ENCODE measurements at places on chromosomes 5 and 9.

GRCh38 chr5:172727551-172727950, 43.4 kb downstream of the DUSP1 start:
- DNase-seq: no peak

DNA sequence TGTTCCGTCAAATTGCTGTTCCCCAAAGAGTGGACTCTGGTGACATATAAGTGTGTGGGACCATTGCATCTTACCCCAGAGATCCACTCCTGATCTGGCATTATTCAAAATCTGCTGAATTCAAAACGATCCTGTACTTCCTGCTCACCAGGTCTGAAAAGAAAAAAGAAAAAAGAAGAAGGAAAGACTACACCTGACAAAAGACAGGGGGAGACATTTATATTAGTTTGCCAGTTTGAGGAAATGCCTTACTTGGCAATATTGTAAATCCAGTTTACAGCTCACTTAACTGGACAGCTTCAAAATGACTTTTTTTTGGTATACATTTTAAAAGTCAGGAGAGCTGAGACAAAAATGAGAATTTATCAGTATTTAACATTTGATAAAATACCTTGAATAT, 15.0 kb upstream of the GRHPR start:
- DNase-seq: no peak

GRCh38 chr5:134511796-134512660, 13.4 kb upstream of the JADE2 start:
- DNase-seq: no peak

GRCh38 chr5:120014535-120014934, 385.2 kb downstream of the FAM170A start:
- no peak for DNase-seq

- peak; percentile 6 for DNase-seq
Observed at GRCh38 chr9:109164042-109164441, 3.0 kb downstream of the FRRS1L start.

DNA sequence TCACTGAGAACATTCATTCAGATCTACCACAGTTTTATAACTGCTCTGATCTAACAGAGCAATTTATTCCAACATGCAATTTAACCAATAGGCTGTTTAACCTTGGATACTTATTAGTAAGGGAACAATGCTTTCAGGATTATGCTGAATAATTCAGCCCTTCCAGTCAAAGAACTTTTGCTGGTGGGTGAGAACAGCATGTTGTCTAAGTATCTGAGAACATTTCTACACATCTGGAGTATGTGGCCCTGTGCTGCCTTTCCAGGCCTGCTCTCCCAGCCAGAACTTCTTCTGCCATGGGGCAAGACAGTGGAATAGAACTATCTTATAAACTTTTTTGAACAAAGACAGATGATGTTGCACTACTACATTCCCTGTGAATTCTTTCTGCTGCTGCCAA, 55.8 kb downstream of the NFIB start:
- DNase-seq: no peak

- DNase-seq: peak; percentile 27
Observed at GRCh38 chr5:143229896-143230675, 173.4 kb downstream of the NR3C1 start.

- DNase-seq: no peak
Observed at GRCh38 chr5:100493996-100494395, 41.2 kb upstream of the FAM174A start.

DNA sequence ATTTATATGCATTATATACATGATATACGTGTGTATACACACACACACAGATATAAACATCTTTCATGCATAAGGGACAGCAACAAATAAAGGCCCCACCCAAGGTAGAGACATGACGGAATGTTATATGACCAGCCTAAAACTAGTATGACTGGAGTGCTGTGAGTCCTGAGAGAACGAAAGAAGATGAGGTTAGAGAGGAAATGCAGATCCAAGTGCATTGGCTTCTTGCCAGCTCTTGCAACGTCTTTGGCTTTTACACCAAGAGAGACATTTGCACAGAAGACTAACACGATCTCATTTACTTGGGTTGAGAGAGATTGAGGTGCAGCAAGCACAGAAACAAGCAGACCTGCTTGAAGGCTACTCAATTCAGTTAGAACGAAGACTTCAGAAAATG, 23.0 kb downstream of the CDH10 start:
- no peak for DNase-seq

- no peak for DNase-seq
Observed at GRCh38 chr5:116847960-116848359, 273.3 kb upstream of the SEMA6A start.

DNA sequence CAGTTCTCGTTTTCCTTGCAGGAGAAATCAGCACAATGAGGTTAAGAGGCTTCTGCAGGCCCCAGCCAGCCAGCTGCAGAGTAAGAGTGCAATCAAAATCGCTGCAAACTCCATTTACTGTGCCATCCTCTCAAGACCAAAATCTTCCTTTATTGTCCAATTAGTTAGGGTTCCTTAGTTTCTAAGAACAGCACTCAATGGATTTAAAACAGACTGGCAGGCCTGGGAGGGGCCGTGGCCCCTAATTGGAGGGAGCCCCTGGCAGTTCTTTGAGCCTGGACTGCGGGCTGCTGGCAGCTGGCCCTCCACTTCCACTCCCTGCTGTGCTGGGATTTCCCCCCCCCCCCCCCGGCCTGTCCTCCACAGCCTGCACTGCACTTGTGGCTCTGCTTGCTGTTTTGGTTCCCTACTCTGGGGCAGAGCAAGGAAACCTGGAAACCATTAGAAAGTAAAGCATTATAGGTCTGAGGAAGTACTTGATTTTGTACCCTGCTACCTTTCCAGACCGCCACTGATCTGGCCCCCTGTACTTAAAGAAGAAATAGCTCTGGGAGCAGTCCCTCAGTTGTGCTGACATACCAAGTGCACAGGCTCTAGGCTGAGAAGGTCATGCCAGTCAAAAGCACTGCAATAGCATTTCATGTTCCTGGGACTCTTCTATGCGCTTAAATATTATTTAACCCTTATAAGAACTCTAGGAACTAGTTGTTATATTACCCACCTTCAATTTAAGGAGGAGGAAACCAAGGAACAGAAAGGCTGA, 129.0 kb downstream of the APBA1 start:
- DNase-seq: no peak

DNA sequence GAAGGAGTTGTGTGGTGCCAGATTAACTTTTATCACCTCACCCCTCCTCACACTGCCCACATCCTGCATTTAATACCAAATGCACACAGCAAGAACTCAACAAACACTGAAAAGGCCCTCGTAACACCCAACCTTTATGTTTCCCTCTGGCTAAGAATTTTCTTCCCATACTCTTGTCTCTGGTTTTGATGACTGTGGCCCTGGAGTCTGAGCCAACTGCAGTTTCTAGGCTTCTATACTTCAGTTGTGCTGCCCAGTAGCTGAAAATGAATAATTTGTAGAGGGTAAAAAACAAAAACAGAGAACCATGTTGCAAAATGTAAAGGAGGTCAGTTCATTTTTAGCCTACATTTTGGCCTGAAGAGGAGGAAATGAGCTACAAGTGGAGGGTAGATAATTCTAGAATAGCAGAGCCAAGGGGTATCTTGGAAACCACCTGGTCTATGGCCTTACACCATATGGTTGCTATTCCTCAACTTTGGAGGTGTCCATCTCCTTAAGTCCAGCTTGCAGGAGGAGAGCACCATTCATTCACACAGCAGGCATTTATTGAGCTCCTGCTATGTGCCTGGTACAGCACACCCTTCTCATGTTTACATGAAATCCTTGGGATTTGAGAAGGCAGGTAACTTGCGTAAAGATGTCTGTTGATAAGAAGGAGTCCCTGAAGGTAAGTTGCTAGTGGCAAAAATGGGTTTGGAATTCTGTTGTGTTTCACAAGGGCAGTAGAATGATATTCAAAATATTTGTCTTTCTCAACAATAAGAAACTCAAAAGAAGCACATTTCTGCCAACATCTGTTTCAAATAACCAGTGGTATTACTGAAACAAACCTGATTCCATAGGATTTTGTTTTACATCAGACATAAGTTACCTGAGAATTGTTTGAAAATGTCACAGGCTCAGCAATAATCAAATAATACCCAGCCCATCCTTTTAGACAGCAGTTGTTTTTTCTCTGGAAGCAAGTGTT, 83.8 kb upstream of the TNFAIP8 start:
- DNase-seq: no peak

DNA sequence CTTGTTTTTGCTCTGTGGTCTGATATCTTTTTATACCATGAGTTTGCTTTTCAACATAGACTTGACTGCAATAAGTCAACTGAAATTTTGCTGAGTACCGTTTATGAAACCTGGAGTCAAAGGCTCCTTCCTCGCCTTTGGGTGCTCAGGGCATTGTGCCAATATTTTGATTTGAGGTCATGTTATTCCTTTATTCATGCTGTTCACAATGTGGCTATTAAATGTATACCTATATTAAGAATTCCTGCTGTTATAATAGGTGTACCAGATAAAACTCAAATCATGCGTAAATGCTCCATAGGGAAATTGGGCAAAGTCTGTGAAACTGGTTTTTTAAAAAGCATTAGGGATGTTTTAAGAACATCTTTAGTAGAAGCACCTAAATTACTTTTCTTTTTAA, 334.0 kb upstream of the NUDT12 start:
- no peak for DNase-seq

DNA sequence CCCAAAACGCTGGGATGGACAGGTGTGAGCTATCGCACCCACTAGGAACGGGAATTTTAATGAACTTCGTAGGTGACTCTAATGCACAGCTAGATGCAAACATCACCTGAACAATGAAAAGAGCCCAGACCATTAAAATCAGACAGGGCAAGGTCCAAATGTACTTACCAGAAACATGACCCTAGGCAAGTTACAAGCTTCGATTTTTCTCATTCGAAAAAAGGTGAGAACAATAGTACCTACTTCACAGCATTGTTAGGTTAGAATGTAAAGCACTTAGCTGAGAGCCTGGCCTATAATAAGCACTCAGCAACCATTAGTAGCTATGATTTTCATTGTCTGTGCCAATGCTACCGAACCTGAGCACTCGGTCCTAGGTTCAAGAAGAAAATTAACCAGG, 5.8 kb upstream of the KLHL3 start:
- DNase-seq: no peak

GRCh38 chr5:152514827-152515397, 109.8 kb upstream of the NMUR2 start:
- DNase-seq: no peak

- DNase-seq: no peak
Observed at GRCh38 chr5:123441408-123441807, 18.2 kb upstream of the CEP120 start.

DNA sequence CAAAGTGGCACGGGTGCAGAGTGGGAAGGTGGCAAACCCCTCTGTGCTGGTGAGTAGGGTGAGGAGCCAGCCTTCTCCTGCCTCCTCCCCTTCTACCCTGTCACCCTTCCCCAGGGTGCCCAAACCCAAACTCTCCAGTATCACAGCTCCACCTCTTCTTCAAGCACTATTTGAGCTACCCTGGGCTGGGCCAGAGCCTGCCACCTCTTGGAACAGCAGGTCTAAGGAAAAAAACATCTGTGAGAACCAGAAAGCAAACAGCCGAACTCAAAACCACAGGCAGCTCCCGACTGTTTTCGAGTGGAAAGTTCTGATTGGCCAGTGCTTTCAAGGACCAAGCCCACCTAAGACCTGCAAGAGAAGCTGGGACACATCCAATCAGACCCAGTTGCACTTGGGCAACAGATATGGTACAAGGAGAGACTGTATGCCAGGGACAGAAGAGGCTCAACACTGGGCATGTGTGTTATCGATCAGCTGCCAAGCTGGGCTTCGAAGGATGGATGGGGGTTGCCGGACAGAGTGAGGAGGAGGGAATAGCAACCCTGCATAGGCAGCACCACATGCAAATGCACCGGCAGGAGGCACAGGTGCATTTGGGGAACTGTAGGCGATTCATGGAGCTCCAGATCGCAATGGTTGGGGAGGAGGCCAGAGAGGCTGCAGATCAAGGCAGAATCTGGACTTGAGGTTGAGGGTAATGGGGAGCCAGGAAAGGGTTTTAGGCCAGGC, 19.7 kb downstream of the ACSL6 start:
- no peak for DNase-seq

DNA sequence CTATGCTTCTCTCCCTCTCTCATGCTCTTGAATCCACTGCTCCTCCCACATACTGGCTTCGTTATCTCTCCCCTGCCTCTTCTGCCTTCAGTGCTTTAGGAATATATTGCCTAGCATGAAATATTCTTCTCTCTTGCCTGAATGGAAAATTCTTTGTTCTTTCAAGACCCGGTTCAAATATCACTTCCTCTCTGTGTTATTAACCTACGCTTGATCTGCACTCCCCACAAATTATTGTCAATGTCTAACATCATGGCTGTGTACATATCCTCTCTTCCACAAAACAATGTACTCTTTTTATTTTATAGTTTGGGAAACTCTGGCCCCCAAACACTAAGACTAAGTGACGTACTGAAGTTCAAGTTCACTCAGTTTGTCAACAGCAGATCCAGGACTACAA, 211.0 kb downstream of the SEC61B start:
- no peak for DNase-seq

- no peak for DNase-seq
Observed at GRCh38 chr9:29796291-29796952, 2223.1 kb upstream of the C9orf72 start.

GRCh38 chr5:169219961-169220360, 81.0 kb downstream of the SLIT3 start:
- DNase-seq: no peak

- DNase-seq: no peak
Observed at GRCh38 chr5:175109058-175109755, 334.8 kb downstream of the DRD1 start.

DNA sequence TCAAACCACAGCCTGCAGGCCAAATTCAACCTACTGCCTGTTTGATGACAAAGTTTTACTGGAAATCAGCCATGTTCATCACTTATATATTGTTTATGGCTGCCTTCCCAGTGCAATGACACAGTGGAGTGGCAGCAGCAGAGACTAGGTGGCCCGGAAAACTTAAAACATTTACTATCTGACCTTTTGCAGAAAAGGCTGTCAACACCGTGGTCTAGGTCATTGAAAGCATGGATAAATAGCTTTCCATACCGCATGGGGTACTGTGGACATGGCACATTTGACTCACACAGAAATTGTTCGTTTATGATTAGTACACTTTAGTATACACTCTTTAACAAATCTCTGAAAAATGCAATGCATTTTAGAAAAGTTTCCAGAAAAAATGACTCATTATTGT, 298.3 kb upstream of the EFNA5 start:
- no peak for DNase-seq

- no peak for DNase-seq
Observed at GRCh38 chr9:70533492-70533891, 119.0 kb upstream of the KLF9 start.

All from naive B cell (primary cell).